ENCODE measurements at places on chromosomes 6 and 20. TPM values are rescaled to one million over a fixed set of nuclear protein-coding genes. Genes with fewer than 3 reads are reported as not detected.

The SDCBP2 gene
- 1.2 TPM for total RNA-seq

The FAXC gene
- total RNA-seq: not detected

The KCNB1 gene
- not detected for total RNA-seq

The HTR1E gene
- total RNA-seq: not detected

The LCA5 gene
- total RNA-seq: 0.30 TPM

The ANGPT4 gene
- total RNA-seq: not detected

The ZC2HC1B gene
- not detected for total RNA-seq

The MEI4 gene
- total RNA-seq: not detected

The COL11A2 gene
- total RNA-seq: 0.89 TPM

The COL10A1 gene
- total RNA-seq: not detected

The TPBG gene
- not detected for total RNA-seq

The SLC2A10 gene
- total RNA-seq: not detected

DNA sequence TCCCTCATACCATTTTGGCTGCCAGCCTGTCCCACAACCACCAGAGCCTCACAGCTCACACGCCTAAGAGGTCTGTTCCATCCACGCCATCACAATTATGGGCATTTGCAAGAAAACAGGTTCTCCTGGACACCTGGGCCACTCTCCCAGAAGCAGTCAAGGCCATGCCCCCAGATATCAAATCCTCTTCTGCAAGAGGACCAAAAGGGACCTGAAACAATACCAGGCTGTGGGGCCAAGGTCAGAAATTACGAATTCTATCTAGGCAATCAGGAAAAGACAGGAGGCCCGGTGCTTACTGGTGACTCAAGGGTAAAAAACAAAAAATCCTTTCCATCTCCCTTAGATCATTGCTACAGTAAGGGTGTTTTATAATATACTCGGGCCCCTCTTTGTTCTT is 69.8 kb downstream of the ZMYND8 start:
- DNase-seq: no peak

DNA sequence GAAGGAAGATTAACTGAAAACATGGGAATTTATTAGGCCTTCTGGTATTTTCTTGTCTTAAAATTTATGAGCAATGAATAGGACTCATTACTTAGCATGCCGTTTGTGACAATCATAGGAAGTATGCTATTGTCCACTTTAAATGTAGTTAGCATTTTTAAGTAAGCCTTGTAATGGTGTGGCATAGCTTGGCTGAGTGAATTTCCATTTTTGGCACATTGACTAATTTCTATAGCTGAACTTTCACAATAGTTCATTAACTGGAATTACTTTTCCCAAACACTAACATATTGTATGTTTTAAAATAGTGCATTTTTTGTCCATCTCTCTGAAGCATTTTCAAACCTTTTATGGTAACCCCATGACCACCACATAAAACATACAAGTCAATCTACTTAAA is 15.7 kb downstream of the RSPO3 start:
- DNase-seq: no peak

DNA sequence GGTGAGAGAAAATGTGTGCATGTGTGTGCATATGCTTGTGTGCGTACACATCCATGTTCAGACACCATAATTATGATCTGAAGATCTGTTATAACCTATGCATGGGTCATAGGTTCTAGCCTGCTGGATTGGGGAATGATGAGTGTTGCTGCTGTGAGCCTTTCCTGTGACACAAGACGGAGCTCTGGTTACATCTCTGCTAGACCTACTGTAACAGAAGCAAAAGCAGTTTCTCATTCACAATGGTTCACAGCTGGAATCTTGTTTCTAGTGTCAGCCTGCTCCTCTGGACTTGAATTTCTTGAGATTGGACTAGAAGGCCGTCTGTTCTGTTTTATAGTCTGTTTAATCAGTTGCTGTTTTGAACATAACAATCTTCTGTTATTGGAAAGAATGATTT is 40.1 kb downstream of the DEFB114 start:
- no peak for DNase-seq

DNA sequence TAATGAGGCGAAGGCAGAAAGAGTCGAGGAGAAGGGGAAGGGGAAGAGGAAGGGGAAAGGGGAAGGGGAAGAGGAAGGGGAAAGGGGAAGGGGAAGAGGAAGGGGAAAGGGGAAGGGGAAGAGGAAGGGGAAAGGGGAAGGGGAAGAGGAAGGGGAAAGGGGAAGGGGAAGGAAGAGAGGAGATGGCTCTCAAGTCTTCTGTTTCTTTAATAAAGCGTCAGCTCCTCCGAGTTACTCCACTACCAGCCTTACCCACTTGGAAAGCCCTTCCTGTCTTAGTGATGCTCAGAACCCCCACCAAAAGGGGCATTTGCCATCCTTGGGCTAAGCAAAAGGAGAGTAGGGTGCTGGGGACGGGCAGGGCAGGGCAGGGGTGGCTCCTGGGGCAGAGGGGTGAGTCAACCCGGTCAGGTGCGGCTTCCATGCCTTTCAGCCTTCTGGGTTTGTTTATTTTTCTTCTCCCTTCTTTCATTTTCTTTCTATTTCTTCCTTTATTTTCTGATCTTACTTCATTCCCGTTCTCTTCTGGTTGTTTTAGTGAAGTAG is 476 bp upstream of the CLIC5 start:
- DNase-seq: no peak

DNA sequence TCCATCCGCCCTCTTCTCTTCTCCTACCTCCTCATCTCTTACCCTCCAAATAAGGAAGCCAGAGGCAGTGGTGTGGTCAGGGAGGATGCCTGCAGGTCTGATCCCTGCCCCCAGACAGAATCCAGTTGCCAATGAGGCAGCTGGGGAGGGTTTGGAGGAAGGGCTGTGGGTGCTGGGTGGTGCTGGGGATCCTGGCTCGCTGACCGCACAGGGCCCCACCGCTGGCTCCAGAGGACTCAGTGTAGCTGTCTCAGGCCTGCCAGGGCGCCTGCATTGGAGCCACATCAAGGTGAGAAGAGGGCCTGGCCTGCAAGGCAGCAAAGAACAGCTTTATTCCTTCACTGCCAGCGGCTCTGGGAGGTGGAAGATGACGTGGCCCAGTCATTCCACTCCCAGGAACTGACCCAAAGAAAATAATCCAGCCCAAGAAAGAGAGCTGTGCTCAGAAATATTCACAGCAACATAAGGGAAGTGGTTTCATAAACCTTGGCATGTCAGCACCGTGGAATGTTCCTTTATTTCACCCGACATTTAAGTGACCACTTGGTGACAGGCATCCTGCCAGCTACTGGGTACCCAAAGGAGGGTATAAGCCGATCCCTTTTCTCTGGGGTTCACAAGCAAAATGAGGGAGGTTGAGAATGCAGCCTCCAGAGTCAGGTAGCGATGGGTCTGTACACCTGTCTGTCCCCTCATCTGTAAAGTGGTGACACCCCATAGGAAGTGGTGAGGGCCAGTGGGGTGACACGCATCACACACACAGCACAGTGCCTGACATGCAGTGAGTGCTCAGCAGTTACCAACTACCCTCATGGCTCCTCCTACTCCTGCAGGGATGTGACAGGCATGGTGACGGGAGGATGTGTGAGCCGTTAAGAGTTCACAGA is 125.1 kb downstream of the SNX5 start:
- peak; percentile 8 for DNase-seq

DNA sequence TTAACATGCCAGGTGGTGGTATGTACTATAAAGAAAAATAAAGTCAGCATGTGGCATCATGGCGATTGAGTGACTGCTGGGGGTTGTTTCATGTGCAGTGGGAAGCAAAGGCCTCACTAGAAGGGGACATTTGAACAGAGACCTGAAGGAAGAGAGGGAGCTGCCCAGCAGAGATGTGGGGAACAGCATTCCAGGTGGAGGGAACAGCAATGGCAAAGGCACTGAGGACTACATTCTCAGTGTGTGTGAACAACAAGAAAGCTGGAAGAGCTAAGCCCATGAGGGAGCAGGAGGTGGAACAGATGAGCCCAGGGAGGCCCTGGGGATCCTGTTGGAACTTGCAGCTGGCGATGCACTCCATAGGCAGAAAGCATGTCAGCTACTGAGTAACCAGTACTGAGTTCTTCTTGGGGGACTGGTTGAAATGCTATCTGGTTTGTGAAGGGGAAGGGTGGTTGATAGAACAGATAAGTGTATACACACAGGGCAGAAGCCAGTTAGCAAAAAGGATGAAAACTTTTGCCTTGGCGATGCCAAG is 29.2 kb downstream of the NOX3 start:
- no peak for DNase-seq

DNA sequence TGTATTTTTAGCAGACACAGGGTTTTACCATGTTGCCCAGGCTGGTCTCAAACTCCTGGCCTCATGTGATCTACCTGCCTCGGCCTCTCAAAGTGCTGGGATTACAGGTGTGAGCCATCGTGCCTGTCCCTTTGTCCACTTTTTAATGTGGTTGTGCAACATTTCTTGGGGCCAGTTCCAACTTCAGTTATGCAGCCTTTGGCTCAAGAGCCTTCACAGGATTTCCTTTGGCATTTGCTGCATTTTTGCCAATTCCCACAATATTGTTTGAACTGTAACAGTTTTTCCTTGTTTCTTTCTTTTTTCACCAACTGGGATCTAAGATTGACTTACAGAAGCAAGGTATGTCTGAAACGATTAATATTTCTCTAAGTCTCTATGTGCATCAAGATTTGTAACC is 63.6 kb downstream of the EDN1 start:
- no peak for DNase-seq

DNA sequence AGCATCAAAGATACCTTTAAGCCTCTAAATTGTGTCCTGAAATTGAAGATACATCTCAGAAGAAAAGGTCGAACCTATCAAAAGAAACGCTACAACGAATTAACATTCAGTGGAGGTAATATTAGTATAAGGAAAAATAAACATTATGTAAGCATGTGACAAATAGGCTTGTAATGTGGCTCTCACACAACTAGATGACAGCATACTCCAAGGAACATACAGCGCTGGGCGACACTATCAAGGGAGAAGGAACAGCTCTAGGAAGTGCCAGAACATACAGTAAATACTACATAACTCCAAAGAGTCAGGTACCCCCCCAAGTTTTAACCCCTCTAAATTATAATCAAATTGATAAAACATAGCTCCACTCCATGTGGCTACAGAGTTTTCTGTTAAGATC is 103.5 kb downstream of the LAMP5 start:
- no peak for DNase-seq

DNA sequence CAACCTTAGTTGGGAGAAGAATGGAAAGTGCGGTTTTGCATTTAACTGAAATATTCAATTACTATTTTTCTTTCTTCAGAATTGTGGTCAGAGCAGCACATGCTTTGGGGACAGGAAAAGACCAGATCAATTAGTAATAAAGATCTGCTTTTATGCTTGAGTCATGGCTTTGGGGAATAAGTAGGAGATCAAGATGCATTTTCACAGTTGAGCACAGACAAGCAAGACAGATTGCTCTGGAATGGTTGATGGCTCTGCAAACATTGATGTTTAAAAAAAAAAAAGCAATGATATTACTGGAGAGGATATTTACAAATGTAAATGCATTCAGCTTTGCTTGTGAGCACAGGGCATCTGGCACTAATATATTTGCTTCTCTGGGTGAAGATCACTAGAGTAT is 224.4 kb upstream of the SASH1 start:
- DNase-seq: no peak

DNA sequence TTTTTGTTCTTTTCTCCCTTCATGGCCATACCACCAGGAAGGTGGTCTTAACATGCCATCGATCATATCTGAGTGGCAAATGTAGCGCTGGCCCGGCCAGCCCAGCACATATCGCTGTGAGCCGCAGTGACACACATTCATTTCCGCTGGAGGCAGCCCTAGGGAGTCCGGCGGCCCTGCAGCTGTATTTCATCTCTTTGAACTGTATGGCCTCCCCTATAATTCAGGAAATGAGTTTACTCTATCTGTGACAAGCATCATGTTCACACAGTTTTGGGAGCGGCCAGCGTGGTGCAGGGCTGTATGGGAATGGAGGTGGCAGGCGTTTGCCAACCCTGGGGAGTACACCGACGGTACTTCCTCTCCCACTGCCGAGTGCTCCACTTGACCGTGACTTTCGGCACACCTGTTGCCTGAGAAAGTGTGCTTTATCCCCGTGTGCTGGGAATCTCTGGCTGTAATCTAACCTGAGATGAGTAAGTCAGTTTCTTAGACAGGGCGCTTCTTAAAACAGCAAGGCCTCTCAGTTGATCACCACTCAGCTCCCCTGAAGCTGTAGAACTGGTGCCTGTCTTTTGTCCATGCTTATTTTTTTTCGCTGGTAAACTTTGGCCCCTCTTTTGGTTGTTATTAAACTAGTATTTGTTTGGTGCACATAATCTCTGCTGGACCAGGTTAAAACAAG is 257.1 kb upstream of the TAB2 start:
- DNase-seq: peak; percentile 86

DNA sequence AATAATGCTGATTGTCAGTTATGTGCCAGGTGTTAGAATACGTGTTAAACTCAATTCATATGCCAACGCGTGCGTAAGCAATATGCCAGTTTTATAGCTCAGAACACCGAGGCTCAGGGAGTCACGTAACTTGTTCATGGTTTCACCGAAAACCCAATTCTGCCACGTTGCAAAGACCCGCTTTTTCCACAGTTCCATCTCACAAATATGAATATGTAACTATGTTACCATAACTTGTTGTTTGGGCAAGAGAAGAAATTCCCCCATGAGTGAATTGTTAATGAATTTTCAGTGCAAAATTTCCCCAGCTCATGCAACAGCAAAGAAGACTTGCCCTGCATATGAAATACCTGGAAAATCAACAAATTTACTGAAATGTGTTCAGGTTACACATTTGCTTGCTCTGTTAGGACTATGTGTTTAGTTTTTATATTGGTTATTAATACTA is 30.1 kb downstream of the SF3B5 start:
- no peak for DNase-seq

- DNase-seq: peak; percentile 50
Observed at GRCh38 chr20:16732506-16733152, 2.8 kb downstream of the SNRPB2 start.

DNA sequence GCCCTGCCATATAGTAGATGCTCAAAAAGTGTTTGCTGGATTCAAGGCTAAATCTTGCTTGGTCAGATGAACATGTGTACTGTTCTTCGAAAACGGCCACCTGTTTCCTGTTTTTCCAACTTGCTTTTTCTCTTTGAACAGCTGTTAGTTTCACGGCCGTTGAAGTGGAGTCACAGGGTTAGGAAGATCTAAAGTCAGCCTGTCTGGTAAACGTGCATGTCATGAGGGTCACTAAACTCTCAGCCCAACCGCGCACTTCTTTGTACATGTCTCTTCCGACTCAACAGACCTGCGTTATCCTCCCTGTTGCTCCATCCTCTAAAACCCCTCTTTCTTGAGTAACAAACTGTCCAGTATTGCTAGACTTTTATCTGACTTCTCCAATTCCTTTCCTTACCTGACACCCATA is 93.2 kb upstream of the MAN1A1 start:
- DNase-seq: no peak

DNA sequence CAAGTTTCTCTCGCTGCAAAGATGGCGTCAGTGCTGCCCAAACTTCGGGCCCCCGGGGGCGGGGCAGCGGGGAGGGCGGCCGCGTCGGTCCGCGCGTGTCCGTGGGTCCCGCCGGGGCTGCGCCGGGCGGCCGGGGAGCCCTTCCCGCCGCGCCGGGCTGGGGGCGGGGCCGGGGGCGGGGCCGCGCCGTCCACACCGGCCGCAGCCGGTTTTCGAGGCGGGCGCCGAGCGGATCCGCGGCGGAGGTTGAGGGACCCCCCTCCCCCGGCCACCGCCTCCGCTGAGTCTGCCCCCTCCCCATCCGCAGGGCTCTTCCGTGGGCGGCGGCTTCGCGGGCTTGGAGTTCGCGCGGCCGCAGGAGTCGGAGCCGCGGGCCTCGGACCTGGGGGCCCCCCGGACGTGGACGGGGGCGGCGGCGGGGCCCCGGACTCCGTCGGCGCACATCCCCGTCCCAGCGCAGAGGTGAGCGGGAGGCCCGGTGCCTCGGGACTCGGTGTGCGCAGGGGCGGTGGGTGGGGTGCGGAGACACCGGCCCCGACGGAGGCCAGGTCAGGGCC is 572 bp downstream of the SLC2A4RG start:
- peak; percentile 67 for DNase-seq
